Esophagus squamous epithelium (tissue), 5 donors: ENCODE measurements at places on chromosomes 16 and 17.

DNA sequence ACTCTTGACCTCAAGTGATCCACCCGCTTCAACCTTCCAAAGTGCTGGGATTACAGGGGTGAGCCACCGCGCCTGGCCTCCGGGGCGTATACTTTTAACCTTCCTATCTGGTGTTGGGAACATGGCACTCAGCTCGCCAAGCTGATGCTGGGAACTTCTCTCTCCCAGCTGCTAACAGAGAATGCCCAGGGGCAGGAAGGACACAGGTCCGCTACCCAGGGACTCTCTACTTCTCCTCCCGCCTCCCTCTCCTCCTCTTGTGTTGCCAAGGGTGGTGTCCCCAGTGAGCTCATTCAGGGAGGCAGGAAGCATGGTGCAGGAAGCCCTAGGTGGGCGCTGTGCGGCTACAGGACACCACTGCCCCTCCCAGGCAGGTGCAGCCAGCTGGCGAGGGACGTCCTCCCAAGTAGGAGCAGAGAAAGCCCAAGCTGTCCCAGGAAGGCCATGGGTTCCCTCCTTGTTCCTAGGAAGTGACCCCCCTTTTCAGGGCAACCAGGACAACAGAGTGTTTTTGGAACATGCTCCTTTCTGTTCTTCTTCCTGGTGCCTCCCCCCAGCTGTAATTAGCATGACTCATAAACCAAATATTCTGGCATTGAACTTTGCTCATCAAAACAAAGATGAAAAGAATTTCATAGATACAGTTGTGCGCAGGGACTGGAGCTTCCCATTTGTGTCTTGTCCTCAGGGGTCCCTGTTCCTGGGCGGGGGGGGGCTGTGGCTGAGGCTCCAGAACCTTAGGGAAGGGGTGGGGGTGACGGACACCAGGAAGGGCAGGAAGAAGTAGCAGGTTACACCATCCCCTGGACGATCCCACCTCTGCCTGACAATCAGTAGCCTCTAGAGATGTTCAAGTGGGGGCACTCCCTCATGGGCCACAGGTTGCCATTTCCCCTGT is 2.7 kb downstream of the C1QTNF1 start:
- DNase-seq = no peak

DNA sequence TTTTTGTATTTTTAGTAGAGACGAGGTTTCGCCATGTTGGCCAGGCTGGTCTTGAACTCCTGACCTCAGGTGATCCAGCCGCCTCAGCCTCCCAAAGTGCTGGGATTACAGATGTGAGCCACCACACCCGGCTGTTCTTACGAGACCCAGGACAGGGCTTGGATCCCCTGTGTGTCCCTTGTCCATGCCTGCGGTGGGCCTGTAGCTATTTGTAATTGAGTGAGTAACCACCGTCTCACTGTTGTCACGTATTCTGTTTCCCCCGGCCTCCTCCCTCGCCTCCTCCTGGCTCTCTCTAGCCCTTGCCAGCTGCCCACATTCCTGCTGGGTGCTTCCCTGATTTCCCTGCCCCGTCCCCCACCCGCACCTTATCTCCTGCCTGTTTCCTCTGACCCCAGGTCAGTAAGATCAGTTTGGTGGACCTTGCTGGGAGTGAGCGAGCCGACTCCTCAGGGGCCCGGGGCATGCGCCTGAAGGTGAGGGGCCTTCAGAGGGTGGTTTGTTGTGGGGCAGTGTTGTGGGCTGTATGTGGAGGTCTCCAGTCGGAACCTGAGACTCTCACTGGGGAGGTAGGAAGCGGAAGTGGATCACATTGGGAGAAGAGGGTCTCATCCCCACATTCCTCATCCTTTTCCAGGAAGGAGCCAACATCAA is 5.6 kb downstream of the KIF1C start:
- no peak for DNase-seq

DNA sequence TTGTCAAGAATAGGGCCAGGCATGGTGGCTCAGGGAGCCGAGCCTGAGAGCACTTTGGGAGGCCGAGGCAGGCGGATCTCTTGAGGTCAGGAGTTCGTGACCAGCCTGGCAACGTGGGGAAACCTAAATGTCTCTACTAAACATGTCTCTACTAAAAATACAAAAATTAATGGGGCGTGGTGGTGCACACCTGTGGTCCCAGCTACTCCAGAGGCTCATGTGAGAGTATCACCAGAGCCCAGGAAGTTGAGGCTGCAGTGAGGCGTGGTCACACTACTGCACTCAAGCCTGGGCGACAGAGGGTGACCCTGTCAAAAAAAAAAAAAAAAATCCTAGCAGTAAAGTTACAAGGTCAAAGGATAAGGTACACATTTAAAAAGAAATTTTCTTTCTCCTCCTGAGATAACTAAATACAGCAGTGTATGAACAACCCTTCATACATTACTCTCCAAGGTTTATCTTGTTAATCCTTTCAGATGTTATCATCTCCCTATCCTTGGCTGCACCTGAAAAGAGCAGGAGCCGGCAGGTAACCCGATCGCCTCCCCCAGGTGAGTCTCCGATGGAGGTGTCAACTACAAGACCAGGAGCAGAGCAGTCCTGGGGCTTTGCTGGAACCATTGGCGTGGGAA is 122.3 kb downstream of the GOSR1 start:
- DNase-seq = no peak

GRCh38 chr16:67451061-67451703 is 20.3 kb downstream of the HSD11B2 start:
- no peak for DNase-seq

- no peak for DNase-seq
These were observed 4.9 kb downstream of the TMEM92 start for GRCh38 chr17:50279181-50279526.

GRCh38 chr17:37844158-37844976 is 79.8 kb upstream of the TBC1D3K start:
- DNase-seq = no peak
